ENCODE measurements at places on chromosomes 16 and 17.

DNA sequence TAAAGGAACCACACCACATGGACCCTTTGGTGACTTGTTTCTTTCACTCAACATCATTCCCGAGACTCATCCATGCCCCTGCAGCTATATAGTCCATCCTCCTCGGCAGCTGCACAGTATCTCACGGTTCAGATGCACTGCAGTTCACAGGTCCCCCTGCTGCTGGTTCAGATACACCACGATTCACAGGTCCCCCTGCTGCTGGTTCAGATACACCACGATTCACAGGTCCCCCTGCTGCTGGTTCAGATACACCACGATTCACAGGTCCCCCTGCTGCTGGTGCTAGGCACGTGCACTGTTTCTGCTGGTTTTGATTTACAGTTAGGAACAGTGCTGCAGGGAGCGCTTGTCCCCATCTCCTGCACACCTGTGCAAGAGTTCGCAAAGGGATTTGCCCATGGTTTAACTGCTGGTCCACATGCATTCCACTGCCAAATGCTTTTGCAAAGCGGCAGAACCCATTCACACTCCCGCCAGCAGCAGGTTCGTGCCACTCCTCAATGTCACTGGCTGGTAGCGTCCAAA lies 3.8 kb downstream of the HSDL1 start:
- no peak for DNase-seq

GRCh38 chr17:82101301-82101715 lies 3.3 kb upstream of the FASN start:
- DNase-seq = no peak

GRCh38 chr16:57371494-57372371 lies 557 bp upstream of the CX3CL1 start:
- DNase-seq = peak; percentile 36

DNA sequence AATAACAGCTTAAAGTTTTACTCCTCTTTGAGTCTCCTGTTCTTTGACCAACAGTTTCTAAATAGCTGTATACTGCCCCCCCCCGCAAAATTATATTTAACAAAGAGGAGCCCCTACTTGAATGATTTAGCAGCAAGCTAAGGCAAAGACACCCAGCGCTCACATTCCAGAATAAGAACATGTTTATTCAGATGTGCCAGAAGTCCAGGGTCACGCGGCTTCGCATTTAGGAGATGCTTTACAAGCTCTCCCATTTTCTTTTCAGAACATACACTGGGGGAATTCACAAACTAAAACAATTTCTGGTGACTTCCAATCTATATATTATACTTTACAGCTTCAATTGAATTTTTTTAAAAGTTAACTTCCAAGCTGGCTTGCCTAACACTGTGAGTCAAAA lies 5.3 kb downstream of the PLD6 start:
- DNase-seq = no peak

GRCh38 chr16:82190386-82190785 lies 20.4 kb upstream of the MPHOSPH6 start:
- DNase-seq = no peak

GRCh38 chr17:75318615-75319222 lies 29.5 kb upstream of the SLC25A19 start:
- no peak for DNase-seq

DNA sequence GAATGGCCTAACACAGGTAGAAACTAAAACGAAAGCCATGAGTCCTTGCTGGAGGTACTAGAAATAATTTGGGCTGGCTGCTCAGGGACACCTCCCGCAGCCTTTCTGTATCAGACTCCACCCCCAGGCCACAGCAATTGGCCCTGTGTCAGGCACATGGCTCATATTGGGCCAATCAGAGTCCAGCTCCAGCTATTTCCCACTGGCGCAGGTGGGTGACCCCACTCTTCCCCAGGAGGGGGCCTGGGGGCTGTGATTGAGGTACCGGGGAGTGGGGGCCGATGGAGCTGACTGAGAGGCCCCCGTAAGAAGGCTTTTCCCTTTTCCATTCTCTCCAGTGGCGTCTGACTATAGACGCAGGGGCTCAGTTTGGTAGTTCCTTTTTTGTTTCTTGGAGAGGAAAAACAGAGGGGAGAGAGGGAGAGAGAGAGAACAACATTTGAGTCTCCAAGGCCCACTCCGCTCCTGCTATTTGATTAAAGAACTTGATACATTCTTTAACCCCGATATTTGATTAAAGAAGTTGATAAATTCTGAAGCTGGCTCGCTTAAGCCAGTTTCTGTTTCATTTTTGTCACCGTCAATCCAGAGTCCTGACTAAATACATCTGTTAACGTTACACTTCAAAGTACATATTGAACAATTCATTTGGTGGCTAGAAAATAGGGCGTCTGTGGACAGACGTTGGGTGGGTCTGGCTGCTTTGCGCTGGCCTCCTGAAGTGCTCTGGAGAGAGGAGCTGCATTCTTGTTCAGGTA lies 26.3 kb downstream of the FOXL1 start:
- DNase-seq = no peak

- no peak for DNase-seq
Measured at GRCh38 chr16:7420079-7420478, 87.4 kb downstream of the RBFOX1 start.

DNA sequence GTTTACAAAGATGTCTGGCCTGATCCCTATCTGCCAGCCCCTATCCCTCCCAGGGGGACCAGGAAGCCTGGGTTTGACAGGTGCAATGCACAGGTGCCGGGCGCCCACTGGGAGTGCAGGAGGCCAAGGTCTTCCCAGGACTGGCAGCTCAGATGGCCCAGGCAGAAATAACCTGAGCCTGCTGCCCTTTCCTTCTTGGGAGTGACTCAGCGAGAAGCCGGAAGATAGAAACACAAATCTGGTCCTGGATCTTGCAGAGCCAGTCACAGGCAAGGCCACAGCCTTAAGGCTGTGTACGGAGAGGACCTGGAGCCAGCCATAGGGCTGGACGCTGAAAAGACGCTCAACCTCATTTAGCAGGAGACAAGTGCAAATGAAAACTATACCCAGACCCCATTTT lies 27.7 kb downstream of the GPR142 start:
- no peak for DNase-seq

DNA sequence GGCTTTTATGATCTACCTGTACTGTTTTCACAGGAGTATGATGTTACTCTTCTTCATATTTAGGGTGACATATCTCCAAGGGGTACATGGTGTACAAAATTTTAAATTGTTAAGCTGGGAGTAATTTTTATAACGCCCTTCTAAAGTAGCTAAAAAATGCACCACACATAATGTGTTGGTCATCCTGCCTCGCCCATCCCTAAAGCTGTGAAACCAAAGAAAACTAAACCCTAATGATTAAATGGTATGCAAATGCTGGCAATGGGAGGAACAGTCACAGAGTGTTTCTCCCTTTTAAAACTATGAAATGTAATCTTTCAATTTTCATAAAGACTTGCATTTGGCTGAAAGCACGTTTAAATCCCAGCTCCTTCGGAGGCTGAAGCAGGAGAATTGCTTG lies 2.0 kb upstream of the KRT24 start:
- DNase-seq = no peak

GRCh38 chr17:13702266-13702665 lies 100.5 kb upstream of the HS3ST3A1 start:
- DNase-seq = no peak

DNA sequence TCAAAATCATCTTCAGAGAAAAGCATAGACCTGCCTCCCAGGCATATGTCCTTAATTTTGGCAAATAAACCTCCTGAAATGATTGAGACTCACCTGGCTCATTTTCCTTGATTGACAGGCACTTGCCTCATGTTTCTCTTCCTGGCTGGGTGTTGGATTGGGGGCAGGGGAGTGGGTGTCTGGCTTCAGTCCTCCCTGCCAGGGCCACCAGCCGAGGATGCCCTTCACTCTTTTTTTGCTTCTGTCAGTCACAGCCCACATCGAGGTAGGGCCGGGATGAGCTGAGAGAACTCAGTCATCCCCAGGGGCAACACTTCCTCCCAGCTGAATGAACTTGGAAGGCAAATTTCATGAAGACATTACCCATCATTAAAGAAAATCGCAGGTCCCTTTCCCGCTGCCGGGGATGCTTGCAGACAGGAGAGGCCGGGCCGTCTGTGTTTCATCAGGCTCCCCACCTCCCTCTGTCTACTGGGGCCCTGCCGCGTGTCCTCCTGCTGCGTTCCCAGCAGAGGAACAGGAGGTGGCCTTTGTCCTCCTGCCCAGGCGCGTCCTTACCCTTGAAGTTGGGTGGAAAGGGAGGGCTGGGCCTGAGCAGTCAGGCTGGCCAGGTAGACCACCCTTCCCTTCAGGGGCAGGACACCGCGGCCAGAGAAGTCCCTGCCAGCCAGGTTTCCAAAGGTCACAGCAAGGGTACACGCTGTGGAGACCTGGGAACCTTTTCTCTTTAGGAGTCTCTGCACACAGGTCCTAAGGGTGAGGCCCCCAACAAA lies 11.2 kb upstream of the DNAH17 start:
- no peak for DNase-seq

DNA sequence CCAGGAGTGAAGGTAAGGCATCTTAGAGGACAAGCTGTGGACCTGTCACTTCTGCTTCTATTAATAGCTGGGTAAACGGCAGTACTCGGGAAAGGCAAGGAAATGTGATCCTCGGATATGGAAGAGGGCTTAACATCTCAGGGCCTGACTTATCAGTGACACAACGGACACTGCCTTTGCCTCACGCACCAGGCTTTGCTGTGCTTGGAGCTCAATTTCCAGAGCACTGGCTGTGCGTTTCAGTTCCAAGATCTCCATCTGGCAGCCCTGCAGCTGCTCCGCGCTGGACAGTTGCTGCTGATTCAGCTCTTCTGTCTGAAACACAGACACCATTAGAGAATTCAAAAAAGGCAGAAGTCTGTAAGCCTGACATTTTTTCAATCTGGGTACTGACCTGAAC lies 3.5 kb downstream of the KRT40 start:
- peak; percentile 69 for DNase-seq

GRCh38 chr17:74202938-74203337 lies 540 bp upstream of the RPL38 start:
- DNase-seq = no peak

GRCh38 chr16:26594666-26595065 lies 472.1 kb upstream of the C16orf82 start:
- DNase-seq = no peak

GRCh38 chr17:72135546-72136325 lies 14.9 kb downstream of the SOX9 start:
- no peak for DNase-seq

GRCh38 chr16:20611975-20612481 lies 35.9 kb upstream of the ACSM2B start:
- no peak for DNase-seq

DNA sequence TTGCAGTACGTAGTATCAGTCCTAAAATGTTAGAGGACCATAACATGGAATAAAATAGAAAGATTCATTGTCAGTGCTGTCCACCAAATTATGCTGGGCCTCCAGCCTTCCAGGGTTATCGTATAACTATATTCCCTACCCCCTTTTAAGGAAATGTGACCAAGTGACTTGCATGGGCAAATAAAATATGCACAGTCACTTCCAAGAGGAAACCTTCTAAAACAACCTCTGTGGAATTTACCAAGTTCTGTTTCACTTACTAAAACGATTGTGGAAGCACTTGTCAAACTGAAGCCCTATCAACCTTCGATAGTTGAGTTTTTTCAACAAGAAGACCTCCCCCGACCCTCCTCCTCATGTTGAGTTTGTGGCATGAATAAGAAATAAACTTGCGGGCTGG lies 345.4 kb upstream of the C16orf82 start:
- no peak for DNase-seq

- no peak for DNase-seq
Measured at GRCh38 chr16:11687601-11688519, 19.6 kb downstream of the SNN start.

GRCh38 chr17:16465861-16466338 lies 26.1 kb downstream of the LRRC75A start:
- no peak for DNase-seq

DNA sequence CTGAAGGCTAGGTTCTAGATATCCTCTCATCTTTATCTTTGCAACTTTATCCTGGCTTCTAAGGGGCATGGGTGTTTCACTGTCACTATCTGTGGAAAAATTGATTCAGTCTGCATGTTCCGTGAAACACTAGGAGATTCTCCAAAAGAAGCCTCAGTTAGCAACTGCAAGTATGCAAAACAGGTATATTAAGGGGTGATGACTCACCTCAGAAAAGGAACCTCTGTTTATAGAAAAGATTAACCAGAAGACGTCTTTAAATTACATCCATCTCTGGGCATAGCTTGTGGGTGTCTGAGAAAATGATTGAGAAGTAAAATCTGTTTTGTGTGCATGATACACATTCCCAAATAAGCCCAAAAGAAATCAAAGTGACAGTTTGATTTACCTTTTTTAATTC lies 353.8 kb upstream of the HSBP1 start:
- no peak for DNase-seq

DNA sequence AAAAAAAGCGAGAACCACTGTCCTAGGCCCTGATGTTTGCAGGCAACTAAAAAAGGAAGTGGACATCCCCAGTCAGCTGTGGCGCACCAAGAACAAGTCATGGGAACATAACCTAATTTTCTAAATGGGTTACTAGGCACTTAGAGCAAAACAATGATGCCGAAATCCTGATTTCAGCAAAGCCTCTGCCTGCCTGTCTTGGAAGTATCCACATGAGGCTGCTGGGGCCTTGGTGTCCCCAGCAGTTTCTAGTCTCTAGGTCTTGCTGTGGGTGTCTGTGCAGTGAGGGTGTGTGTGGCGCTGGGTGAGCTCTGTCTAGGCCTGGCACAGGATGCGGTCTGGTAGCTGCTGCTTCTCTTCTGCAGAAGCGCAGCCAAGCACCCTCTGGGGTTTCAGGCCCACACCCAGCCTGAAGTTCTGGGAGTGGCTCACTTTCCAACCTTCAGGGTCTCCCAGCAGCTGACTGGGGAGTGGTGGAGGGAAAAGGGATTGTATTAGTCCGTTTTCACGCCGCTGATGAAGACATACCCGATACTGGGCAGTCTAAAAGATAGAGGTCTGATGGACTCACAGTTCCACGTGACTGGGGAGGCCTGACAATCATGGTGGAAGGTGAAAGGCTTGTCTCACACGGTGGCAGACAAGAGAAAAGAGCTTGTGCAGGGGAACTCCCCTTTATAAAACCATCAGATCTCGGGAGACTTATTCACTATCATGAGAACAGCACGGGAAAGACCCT lies 21.1 kb downstream of the STH start:
- DNase-seq = no peak

GRCh38 chr17:79212149-79213087 lies 137.8 kb downstream of the ENGASE start:
- no peak for DNase-seq

DNA sequence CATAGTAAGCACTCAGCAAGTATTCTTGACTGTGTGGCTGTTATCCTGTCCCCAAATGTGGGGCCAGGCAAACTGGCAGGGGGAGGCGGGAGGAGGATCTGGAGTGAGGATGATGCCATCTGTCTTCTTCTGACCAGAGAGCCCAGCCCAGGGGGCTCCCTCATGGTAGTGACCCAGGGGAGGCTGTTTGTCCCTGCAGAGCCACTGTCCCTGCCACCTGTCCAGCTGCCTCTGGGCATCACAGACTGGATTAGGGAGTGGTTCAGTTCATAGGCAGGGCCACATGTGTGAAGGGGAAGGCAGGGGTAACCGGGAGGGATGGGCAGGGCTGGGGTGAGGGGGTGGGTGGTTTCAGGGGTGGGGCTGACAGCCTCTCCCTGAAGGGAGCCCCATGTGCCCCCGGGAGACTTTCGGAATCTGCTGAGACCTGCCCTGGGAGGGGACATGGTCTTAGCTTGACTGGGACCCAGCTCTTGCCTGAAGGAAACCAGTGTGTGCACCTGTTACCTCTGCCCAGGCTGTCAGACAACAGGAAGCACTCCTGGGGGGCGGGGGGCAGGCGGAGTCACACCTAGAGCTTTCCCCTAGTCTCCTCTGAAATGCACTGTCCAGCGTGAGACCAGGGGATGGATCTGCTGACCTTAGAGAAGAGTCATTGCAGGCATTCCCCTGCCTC lies 15.2 kb downstream of the ARHGAP23 start:
- no peak for DNase-seq

Data from right forelimb (tissue), 1 donor.